ENCODE measurements at places on chromosomes 3 and 15.

DNA sequence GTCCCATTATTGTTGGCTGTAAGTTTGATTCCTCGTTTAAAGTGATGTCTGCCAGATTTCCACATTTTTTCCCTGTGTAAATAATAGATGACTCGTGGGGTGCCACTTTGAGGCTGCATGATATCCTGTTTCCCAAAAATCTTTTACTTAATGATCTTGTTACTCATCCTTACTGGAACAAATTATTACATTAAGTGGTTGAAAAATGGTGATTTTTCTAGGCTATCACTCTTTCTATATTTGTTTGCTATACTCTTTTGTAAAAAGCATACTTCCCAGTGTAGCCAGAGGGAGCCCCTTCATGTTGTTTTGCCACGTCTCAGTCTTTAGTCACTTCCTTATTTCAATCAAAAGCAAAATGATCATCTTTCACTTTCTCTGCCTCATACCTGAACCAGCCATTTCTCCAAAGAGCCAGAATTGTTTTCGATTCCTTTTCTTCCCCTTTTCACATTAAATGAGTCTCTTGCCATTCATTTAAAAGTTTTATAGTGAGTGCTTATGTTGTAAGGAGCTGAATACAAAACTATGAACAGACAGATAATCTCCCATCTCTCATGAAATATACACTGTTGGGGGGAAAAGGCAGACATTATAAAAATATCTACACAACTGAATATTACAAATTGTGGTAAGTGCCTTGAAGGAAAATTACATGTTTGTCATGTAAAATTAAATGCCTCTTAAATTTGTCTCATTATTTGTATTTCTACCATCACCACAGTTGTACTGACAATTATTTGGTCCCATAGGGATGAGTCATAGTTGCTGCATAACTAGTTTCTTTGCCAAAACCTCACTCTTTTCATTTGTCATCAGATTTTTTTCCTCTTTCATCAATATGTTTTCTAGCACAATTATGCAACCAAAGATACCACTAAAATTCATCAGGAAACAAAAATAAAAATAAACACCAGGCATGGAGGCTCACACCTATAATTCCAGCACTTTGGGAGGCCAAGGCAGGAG lies 41.5 kb downstream of the ADGRG7 start:
- DNase-seq, result peak; percentile 69

GRCh38 chr3:112456147-112456546 lies 43.1 kb downstream of the BTLA start:
- DNase-seq, result no peak

DNA sequence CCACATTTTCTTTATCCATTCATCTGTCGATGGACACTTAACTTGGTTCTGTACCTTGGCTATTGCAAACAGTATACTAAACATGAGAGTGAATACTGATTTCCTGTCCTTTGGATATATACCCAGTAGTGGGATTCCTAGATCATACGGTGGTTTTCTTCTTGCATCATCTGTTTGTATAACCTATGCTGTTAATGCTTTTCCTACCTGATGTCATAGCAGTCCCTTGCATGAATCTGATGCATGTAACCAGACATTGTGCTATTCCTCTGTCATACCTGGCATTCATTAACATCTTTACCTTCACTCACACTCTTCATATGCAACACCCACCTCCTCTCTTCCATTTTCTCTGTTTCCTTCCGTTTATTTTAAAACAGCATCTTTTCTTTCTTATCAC lies 185.2 kb downstream of the KLHL25 start:
- DNase-seq, result no peak

DNA sequence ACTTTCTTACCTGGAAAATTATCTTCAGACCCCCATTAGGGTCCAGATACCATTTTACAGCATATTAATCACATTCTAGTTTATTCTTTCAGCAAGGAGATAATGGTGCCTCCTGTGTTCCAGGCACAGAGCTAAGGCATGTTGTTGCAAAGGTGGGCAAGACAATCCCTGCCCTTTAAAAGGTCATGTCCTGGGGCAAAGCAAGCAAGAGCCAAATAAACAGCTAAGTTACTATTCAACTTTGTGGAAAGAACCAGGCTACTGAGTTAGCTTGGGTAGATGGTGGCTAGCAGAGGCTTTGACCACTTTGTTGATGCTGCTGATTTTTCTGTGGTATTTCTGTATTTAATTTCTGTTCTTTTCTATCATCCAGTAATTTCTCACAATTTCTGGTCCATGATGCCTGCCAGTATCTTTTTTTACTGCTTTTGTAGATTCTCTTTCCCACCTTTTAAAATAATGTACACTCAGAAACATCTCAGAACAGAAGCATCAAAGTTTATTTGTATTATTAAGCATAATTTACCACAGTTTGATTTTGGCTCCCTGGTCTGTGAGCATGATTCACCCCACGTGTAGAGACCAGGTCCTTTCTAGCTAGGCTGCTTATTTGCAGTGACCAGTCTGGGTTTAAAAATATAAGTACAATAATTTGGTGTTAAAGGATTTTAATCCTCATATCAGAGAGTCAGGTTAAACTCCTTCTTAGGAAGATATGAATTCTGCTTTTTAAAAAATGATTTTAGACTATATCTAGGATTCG lies 71.5 kb downstream of the LRRC28 start:
- DNase-seq, result no peak

DNA sequence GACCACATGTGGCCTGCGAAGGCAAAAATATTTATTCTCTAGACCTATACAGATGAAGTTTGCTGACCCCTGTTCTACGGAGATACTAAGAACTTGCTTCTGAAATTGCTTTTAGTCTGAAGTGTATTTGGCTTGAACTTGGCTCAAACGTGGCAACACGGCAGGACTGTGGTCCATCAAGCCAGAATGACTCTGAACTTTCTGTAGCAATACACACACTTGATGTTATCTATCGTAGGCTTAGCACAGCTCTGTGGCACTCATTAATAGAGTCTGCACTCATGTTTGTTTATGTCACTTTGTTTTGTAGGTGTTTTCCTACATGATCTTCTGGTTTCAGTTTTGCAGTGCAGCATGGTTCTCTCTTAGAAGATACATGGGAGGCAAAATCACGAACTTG lies 298.1 kb downstream of the ADAMTS17 start:
- no peak for DNase-seq

- no peak for DNase-seq
Observed at GRCh38 chr3:45777111-45777745, 19.1 kb downstream of the SLC6A20 start.

- DNase-seq, result no peak
Observed at GRCh38 chr3:157310329-157311052, 126.2 kb upstream of the PTX3 start.

GRCh38 chr3:169060037-169060436 lies 603.5 kb downstream of the MECOM start:
- no peak for DNase-seq

GRCh38 chr3:17469954-17470353 lies 272.5 kb downstream of the TBC1D5 start:
- DNase-seq, result no peak

DNA sequence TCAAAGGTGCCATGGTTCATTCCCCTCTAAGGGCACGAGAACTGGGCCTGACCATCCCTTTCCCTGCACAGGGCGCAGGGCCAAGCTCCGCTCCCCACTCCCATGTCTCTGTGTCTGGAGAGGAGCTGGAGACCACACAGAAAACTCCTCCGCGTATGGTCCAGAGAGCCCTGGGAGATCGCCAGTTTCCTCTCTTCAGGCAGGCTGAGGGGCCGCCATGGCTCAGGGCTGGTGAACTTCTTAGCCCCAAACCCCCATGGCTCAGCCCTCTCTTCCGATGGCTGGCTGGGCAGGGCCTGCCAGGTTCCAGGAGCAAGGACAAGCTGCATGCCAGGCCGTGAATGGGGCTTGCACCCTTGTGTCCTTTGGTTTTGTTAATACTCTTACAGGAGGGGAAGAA lies 52.9 kb downstream of the EXOG start:
- no peak for DNase-seq

DNA sequence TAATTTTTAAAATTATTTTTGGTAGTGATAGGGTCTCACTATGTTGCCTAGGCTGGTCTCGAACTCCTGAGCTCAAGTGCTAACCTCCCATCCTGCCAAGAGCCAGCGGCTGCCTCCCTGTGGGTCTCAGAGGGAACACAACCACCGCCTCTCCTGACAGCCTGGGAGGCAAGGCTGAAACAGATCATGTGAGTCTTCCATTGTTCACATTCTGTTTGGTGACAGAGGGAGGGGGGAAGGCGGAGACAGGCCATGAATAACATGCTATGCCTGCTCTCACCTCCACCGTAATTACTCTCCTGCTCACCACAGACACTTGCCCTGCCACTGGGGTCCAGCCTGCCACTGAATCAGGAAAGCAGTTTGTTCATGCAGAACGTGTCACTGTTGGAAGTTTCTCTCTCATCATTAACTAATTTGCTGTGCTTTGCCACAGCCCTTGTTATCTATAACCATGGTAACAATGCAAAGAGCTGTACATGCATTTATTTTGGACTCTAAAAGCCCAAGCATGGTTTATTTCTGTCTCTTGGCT lies 78.4 kb upstream of the RASGRF1 start:
- no peak for DNase-seq

GRCh38 chr15:35519541-35520149 lies 26.3 kb downstream of the DPH6 start:
- peak; percentile 19 for DNase-seq

GRCh38 chr15:82122746-82123400 lies 77.1 kb upstream of the MEX3B start:
- DNase-seq, result no peak

Data from GM12878 (cell line).